A549 treated with CpdA at 1 μM for 4 hours (cell line): ENCODE measurements at places on chromosomes 4 and X. TPM values are rescaled to one million over a fixed set of nuclear protein-coding genes. Genes with fewer than 3 reads are reported as not detected.

KIAA1210 gene
- not detected in 5 replicates for total RNA-seq

AADAT gene
- 7.6 to 10.0 TPM (median 8.7 TPM) in 5 replicates for total RNA-seq

NAP1L3 gene
- total RNA-seq: 0.21 to 0.43 TPM (median 0.26 TPM) in 5 replicates

ITGB1BP2 gene
- 0.87 to 1.2 TPM (median 1.0 TPM) in 5 replicates for total RNA-seq

GPRIN3 gene
- total RNA-seq: 3.0 to 5.7 TPM (median 5.5 TPM) in 5 replicates

SORBS2 gene
- 0.14 to 0.32 TPM (median 0.29 TPM) in 4 of 5 replicates, not detected in the other for total RNA-seq

CLDN34 gene
- total RNA-seq: not detected in 5 replicates
